ENCODE measurements at places on chromosomes 4 and X.
A peak's percentile ranks its signal among the peaks of the same experiment; 100 is the strongest.

DNA sequence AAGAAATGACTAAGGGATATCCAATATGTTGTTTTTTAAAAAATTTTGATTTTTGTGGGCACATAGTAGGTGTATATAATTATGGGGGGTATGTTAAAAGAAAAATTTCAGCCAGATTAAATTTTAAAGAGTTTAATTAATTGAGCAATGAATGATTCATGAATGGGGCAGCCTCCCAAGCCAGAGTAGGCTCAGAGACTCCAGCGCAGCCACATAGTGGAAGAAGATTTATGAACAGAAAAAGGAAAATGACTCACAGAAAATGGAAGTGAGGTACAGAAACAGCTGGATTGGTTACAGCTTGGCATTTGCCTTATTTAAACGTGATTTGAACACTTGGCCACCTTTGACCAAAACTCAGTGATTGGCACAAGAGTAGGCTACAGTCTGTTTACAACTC lies 91.7 kb downstream of the SPATA18 start:
- DNase-seq = no peak

- no peak for DNase-seq
Measured at GRCh38 chr4:84336964-84337705, 162.0 kb downstream of the NKX6-1 start.

GRCh38 chr4:27149541-27150212 lies 289.0 kb downstream of the STIM2 start:
- no peak for DNase-seq

DNA sequence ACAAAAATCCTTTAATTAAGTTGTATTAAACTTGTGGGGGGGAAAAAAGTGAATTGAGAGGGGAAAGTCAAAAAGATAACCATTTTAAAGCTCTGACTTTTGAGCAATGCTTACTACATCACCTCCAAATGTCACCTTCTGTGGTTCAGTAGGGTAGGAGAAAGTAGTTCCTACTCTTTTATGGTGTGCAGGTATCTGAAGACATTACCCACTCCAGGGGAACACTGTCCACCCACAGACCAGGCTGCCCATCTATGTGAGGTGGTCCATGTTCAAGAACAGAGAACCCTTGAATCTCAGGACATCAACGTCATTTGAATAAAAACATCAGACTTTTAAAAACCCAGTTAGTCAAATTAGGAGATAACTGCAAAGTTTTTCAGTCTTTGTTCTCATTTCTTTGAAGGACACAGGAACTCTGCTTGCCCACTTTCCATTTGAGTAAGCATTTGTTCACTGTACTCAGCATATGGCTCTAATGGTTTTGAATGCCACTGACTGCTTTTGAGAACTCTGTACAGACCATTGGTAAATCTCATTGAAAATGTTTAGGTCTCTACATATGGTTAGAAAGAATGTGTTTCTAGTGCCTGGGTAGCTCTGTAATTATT lies 18.4 kb downstream of the NMU start:
- DNase-seq = no peak

- no peak for DNase-seq
Measured at GRCh38 chr4:46211406-46211805, 87.6 kb upstream of the GABRG1 start.

DNA sequence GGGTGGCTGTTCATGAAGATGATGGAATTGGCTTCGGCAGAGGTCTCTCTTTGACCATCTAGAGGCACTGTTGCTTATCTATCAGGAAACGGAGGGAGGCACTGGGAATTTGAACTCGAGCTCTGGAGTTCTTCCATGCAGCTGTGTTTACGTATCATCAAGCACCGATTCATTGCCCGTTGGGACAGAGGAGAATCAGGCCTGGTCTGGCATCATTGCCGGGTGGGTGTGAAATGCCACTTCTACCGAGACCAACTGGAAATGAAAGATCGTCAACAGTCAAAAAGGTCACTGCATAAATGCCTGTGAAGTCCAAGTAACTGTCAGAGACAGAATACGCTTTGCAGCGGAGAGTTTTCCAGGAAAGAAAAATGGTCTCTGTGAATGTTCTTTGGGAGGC lies 166.9 kb downstream of the ASMT start:
- DNase-seq = no peak

GRCh38 chrX:154742613-154743012 lies 8.3 kb downstream of the GAB3 start:
- no peak for DNase-seq

GRCh38 chr4:102675141-102675540 lies 85.6 kb downstream of the MANBA start:
- no peak for DNase-seq

- no peak for DNase-seq
Measured at GRCh38 chr4:163378661-163379060, 35.0 kb downstream of the NPY5R start.

GRCh38 chr4:98706935-98707334 lies 48.5 kb upstream of the TSPAN5 start:
- DNase-seq = no peak

- no peak for DNase-seq
Measured at GRCh38 chr4:86918539-86919072, 16.2 kb upstream of the AFF1 start.

DNA sequence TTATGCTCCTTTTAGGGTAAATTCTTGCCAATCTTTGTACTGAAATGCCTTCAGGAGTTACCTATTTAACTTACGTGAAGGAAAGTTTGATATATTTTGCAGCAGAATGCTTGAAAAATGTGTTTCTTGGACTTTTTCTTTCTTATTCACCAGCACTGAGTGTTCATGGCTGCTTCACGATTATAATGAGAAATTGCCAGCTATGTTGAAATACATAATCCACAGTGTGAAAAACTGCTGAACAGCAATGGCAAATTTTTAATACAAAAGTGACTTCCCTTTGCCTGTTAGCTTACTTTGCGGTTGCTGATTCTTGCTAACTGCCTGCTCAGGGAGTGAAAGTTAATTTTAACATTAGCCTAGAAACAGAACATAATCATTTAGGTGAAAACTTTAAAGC lies 153.8 kb upstream of the SLC4A4 start:
- DNase-seq = no peak

- DNase-seq = no peak
Measured at GRCh38 chr4:108107101-108107500, 61.6 kb downstream of the LEF1 start.

GRCh38 chrX:41722816-41723618 lies 964 bp upstream of the GPR82 start:
- DNase-seq = no peak

GRCh38 chr4:40206426-40206825 lies 9.6 kb downstream of the RHOH start:
- no peak for DNase-seq

DNA sequence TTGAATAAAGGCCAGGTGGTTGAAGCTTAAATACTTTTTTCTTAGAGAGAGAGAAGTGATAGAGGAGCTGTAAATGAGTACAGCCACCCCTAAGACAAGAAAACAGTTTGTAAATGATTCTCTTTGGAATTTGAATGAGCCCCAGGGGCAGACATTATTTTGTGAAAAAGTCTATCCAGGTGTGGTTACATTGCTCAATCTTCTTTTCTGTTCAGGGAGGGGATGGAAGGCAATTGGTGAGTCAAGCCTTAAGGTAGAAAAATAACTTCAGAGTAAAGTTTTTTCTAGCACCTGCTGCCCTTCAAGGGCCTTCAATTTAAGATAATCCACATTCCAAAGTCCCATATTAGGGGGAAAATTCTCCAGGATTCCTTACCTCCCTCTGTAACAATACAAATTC lies 646.7 kb downstream of the PDHA2 start:
- DNase-seq = no peak

DNA sequence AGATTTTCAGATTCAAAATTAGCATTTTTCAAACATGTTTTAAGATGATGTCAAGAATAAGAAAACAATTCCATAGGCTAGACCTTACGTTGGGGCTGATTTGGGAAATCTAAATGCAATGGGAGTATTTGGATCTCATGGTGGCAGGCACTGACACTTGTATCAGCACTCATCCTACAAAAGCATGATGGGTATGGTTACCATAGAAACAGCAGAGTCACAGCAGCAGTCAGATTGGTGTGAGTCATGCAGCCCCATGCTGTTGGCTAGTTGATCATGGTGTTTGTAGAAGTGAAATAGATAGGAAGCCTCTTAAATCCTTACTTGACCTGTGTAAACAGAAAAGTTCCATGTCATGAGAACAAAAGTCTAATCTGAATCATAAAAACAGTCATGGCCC lies 1637.3 kb upstream of the PABPC4L start:
- DNase-seq = peak; percentile 54

DNA sequence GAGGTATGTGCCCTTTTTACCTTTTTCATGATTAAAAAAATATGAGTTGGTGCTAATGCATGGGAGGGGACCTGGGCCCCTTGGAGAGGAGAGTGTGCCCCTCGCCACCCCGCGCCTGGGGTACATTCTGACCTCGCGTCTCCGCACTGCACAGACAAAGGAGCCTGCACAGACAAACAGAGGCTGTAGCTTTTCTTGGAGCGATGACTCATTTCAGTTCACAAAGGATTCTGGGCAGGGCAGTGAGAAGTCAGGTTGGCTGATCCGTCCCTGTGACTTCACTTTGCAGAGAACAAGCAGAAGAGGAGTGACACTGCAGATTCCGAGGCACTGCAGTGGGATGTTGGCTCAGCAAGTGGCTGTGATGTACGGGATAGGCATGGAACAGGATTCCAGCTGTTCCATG lies 82.9 kb downstream of the STOX2 start:
- DNase-seq = peak; percentile 77

GRCh38 chr4:12231098-12231497 lies 802.4 kb upstream of the HS3ST1 start:
- DNase-seq = no peak

DNA sequence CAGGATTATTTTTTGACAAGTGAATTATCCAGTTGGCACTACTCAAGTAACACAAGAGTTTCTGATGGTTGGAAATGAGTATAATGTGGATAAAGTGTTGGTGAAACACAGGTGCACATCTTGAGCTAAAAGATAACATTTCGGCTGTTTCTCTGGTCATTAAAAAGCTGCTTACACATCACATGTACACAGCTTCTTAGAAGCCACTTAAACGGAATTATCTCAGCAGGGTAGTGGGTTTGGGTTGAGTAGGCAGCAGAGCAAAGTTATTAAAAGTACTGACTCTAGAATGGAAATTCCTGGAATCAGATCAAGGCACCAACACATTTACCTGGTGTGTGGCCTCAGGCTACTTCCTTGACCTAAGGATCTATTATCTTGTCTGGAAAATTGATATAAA lies 55.4 kb upstream of the RASSF6 start:
- no peak for DNase-seq

DNA sequence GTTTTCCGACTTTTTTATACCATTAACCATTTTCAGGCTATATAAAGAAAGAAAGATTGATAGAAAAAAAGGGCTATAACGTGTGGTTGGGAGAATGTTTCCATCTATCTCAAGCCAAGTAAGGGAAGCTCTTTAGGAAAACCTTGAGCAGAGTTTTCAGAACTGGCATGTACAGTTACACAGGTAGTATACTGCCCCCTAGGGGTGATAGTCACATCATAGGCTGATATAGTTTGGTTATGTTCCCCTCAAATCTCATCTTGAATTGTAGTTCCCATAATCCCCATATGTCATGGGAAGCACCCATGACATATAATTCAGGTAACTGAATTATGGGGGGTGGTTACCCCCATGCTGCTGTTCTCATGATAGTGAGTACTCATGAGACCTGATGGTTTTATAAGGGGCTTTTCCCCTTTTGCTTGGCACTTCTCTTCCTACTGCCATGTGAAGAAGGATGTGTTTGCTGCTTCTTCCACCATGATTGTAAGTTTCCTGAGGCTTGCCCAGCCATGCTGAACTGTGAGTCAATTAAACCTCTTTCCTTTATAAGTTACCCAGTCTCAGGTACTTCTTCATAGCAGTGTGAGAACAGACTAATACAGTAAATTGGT lies 186.8 kb downstream of the TMA16 start:
- peak; percentile 23 for DNase-seq

- DNase-seq = peak; percentile 33
Measured at GRCh38 chr4:141047228-141047884, 85.9 kb downstream of the RNF150 start.

DNA sequence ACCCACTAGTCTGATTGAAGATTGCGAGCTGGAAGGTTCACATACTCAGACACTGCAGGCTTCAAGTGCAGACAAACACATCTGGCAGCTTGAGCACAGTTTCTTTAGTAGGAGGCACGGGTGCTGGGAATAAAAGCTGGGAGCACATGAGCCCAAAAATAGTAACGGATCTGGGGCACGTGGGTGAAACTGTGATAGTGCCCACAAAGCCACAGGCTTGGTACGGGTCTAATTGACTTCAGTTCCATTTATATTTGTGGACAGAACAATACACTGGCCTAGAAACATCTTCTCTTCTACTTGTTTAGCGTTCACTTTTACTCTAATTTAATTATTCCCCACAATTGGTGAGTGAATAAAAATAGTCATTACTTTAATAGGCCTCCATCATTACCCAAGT lies 2370.7 kb downstream of the PCDH7 start:
- DNase-seq = no peak

- DNase-seq = no peak
Measured at GRCh38 chr4:183175631-183176232, 76.7 kb downstream of the WWC2 start.

DNA sequence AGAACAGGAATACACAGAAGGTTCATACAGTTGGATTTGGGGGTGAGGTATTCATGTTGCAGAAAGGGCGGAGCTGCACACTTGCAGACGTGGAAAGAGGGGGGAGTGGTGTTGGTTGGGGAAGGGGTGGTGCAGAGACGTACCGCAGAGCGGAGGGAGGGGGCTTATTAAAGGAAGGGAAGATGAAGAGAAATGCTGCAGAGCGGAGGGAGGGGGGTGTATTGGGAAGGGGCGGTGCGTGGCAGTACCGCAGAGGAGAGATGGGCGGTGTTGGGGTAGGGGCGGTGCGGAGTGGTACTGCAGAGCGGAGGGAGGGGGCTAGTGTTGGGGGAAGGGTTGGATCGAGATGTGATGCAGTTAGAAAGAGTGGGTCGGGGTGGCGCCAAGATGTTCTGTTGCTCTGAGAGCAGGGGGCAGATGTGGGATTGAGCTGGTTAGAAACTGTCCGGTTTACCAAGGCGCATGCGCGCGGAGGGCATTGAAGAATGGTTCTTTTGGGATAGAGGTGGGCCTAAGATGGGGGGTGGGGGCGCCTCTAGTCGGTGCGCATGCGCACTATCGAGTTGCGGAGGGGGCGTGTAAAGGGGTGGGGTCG lies 900 bp downstream of the TRO start:
- peak; percentile 79 for DNase-seq

All from BE2C (cell line).